ENCODE measurements at places on chromosomes 11 and 22.

GRCh38 chr11:18452927-18453326 is 2.7 kb upstream of the LDHAL6A start:
- DNase-seq: peak; percentile 9

DNA sequence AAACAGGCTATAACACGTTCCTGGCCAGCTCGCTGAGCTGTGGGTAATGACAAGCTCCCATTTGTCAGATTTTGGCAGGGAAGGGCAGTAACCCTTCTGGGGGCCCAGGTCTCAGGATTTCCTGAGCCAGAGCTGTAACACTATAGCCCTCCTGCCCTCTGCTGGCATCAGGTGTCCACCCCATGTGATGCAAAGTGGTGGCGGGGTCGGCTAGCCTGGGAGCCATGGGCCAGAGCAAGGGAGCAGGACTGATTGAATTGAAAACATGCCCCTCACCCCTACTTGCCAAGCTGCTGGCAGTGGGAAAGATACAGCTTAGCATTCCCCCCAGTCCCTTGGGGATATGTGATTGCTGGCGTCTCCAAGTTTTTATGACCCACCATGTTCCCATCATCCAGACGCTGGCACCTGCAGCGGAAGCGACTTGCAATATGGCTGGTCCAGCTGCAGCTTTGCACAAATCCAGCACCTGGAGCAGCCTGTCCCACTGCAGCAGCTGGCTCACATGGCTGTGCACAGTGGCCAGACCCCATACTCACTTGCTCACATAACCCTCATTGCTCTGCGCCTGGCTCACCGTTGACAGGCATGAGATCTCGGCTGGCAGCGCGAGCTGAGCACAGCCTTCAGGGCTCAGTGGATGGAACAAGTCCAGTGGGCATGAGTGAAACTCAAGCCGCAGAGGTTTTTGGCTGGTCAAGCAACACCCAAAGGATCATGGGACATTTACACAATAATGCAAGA is 1147.8 kb downstream of the JRKL start:
- no peak for DNase-seq

DNA sequence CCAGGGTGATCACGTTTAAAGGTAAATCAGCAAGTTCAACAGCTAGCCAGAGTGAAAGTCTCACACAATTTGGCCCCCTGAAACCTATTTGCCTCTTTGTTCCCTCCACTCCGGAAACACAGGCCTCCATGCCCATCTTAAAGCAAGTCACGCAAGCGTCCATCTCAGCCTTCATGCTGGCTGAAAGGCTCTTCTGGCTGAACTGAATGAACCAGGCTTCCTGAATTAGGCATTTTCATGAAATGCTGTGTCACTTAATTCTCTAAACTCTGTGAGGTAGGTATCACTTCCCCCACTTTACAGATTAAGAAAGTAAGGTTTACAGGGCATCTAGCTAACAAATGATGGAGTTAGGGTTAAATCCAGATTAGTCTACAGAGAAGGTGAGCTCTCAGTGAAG is 1.4 kb downstream of the SLC25A17 start:
- DNase-seq: no peak

DNA sequence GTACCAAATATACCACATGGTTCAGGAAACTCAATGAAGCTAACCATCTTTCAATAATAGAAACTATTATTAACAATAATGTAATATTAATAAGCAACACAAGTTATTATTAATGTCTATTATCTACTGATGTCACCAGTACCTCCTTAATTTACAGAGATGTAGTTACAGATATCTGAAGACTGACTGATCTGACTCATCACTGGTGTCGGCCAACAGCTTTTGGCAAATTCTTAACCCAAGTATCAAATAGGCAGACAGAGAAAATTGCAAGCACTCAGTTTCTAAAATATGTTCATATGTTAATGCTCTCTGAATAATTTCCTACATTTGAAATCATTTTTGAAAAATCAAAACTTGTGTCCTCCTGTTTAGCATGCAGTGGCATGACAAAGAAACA is 100.4 kb upstream of the DDI1 start:
- DNase-seq: no peak

DNA sequence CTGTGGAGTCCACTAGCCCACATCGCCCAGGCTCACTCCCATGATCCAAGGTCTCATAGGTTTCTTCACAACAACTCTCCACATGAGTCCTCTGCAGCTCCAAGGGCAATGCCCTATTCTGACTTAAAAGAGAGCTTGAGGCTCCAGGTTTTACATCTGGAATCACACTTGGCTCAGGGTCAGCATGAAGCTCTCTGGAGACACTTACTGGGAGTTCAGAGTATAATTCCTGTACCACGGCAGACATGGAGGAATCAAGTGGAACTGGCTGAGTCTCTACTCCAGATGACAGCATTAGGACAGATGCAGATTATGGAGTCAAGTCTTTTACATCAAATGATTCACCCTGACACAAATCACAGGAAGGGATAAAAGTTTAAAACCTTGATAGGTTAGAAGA is 11.4 kb downstream of the PRR14L start:
- DNase-seq: no peak

- DNase-seq: no peak
Measured at GRCh38 chr11:116122697-116123472, 618.7 kb upstream of the CADM1 start.

GRCh38 chr11:26219183-26220117 is 112.5 kb upstream of the ANO3 start:
- DNase-seq: no peak

GRCh38 chr11:126824035-126824607 is 176.4 kb downstream of the KIRREL3 start:
- DNase-seq: no peak

DNA sequence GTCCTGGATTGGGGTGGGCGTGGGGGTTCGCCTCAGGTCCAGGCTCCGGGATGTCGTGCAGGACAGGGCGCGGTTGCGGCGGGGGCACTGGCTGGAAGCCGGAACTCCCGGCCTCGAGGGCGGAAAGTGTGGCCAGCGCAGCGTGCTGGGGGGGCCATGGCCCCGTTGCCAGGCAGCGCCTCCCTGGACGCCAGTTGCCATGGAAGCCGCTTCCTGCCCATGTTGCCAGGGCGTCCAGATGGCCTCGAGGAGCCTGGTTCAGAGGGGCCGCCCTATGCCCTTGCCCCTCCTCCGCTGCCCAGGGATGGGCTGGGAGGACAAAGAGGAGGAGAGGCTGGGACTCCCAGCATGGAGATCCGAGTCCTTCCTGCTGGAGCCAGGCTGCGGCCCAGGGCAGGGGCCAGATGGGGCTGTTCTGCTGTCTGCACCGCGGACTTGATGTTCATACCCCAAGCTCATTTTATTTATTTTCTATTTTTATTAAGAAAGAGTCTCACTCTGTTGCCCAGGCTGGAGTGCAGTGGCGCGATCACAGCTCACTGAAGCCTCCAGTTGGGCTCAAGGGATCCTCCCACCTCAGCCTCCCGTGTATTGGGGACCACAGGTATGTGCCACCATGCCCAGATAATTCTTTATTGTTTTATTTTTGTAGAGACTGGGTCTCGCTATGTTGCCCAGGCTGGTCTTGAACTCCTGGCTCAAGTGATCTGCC is 4.6 kb upstream of the CCDC188 start:
- peak; percentile 81 for DNase-seq

DNA sequence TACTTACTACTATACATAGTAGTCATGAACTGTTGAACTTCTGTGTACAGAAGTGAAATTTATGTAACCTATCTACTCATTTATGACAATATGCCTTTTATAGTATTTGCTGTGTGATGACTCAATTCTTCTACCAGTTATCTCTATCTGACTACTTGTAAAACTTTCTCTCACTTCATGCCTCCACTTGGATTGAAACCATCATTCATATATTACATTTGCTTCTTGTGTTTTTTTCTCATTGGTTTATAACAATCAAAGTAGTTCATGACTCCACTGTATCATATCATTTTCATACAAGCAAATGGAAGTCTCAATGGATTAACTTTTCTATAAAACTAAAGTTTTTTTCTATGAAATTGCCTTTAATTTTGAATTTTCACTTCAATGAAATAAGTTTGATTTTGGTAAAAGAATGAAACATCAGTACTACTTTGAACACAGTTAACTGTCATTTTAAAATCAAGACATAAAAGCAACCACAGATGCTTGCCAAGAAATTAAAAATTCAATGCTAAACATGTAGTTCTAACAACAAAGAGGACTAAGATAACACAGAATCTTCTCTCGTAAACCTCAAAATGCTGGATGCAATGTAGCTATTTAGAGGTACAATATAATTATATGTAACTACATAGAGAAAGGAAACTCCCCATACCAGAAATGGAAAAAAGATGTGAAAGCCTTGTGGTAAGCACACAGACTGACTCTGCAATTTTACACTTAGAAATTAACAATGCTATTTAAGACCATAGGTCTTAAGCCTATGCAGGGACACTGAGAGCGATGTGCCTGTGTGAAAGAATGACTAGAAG is 27.6 kb upstream of the EXPH5 start:
- DNase-seq: no peak

DNA sequence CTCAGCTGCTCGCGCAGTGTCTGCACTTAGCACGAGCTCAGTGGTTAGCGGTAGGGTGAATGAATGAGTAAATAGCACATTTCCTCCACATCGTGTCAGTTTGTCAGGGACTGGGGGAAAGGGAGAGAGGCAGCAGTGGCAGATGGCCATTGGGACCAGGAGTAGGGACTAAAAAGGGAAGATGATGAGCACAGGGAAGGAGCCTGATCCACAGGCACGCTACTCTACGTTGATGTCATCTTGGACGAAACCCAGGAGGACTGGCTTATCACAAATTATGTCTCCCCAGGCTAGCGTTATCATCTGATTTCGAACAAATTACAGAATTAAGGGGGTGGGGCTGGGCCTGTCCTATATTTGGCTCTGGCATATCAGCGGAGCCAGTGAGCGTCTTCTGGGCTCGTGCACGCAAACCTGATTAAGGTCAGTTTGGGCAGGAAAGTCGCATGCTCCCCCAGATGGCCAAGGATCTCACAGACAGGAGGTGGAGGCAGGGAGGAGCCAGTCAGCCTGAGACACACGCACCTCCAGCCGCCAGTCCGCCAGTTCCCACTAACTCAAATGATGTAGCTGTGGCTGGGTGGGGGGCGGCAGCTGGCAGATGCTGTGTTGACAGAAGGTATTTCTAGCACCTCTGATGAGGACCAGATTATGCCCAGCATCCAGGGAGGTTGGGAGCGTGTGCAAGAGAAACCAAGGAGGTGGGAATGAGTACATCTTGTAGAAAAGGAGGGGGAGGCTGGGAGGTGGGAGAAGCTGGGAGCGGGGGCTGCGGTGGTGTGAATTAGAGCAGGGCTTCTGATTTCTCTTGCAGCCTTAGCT is 97.4 kb upstream of the PRDM11 start:
- DNase-seq: no peak

- peak; percentile 3 for DNase-seq
Measured at GRCh38 chr11:58958500-58958899, 19.2 kb downstream of the GLYATL1 start.

- no peak for DNase-seq
Measured at GRCh38 chr11:98630736-98631135, 390.0 kb upstream of the CNTN5 start.

- no peak for DNase-seq
Measured at GRCh38 chr22:32707971-32708370, 93.5 kb upstream of the TIMP3 start.

DNA sequence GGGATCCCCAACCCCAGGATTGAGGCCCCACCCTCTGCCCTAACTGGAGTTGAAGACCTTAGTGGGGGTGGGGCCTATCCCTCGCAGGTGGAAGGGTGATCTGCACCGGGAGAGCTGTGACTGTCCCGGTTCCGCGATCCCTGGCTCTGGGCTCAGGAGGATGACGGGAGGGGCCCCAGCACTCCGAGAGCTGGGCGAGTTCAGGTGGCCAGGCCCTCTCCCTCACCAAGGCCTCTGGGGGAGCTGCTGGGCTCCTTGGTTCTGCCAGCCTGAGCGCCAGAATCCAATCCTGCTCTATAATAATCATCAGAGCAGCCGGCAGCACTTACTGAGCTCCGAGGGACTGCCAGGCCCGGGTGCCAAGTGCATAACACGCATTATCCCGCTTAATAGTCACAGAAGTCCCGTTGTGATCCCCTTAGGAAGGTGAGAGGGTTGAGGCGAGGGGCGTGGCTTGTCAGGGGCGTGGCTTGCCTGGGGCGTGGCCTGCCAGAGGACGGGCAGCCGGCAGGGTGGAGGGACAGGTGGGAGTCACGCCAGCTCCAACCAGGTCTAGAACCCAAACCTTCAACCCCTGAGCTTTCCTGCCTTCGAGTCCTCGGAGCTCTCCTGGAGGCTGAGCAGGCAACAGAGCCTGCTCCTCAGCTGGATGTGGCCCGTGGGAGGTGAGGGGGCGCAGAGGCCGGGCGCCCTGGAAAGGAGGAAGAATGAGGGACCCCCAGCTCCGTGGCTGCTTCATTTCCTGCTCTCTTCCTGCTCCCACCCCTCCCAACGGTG is 7.3 kb upstream of the SYT7 start:
- no peak for DNase-seq

DNA sequence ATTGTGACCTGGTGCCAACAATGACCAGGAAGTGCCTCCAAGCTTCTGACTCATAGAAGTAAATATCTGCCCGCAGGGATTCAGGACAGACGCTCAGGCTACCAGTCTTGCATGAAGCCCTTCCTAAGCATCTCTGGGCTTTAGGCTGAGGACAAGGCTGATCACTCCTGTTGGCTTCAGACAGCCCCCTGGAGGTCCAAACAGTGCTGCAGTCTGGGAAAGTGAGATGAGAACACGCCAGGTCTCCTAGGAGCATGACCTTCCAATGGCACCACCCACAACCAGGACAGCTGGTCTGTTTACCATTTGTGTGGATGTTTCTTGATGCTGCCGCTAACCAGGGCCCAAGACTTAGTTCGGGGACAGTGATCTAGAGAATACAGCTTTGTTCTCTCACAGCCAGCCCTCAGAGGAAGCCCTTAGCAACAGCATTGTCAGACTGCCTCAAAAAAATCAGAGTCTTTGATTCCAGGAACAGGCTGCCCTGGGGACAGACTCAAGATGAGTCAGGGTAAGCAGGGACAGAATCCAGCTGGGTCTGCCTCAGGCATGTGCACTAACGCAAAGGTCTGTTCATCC is 111.2 kb downstream of the ZNF280B start:
- peak; percentile 29 for DNase-seq

- DNase-seq: no peak
Measured at GRCh38 chr11:819129-819931, 616 bp downstream of the PNPLA2 start.

- no peak for DNase-seq
Measured at GRCh38 chr11:94880216-94880615, 93.1 kb downstream of the CWC15 start.

DNA sequence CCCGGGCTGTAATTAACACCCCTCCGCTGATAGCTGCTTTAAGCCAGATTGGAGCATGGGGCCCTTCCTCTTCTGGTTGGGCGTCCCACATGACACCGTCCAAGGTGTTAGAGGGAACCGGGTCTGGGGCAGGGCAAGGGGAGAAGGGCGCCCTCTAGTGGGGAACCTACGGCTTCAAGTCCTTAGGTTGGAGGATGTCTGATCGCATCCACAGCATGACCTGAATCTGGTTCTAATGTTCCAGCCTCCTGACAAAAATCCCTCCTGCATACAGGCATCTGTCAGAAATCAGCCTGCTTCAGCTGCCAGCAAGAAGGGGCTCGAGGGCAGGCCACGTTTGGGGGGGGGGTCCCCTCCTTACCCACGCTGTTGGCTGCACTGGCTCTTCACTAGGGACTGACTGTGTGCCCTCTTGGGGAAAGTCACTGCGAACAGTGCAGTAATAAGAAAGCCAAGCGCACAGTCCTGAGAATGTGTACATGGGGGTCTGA is 94.2 kb upstream of the TBCEL start:
- peak; percentile 44 for DNase-seq

Data from kidney capillary endothelial cell (primary cell).